ENCODE measurements at places on chromosomes 2 and 18. TPM values are rescaled to one million over a fixed set of nuclear protein-coding genes. Genes with fewer than 3 reads are reported as not detected.
A peak's percentile ranks its signal among the peaks of the same experiment; 100 is the strongest.

SCN1A gene
- polyA plus RNA-seq, result 0.26 TPM

CCDC68 gene
- 1.5 TPM for polyA plus RNA-seq

PDE11A gene
- polyA plus RNA-seq, result 1.3 TPM

GALR1 gene
- 0.07 TPM for polyA plus RNA-seq

RAX gene
- polyA plus RNA-seq, result not detected

CENPA gene
- 8.0 TPM for polyA plus RNA-seq

DNA sequence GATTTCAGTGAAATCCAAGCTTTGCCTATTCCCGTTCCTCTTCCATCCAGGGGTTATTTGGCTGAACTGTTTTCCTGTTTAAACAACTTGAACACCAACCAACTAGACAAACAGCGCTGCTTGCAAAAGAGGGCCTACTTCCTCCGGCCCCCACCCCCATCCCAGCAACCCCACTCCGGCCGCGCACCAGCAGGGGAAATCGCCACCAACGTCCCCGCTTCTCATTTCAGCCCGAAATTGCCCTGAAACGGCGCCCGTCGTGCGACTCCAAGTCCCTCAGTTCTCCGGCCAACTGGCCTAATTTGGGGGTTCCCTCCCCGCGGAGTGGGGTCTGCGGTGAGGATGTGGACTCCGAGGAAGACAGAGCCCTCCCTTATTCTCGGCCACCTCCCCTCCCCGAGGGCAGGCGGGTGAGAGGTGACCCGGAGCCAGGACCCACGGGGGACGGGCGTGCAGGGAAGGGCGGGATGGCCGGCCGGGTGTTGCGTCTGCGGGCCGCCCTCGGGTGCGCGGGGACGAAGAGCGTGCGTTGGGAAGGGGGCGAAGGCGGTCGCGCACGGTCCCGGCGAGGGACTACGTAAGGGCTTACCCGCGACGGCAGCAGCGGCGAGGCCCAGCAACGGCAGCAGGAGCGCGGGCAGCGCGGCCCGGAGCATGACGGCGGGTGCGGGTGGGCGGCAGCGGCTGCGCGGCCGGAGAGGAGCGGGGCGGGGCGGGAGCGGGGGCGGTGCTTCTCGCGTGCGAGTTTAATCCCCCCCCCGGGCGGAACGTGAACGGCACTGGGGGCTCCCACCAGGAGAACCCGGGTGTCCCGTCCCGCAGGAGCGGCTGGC, at the start of gene CD302:
TSS of gene CD302 (minus strand) at position 666 of the 833 bp plus-strand sequence. CDS start at position 656, 10 bp downstream.
- peak; percentile 68 for DNase-seq

DNA sequence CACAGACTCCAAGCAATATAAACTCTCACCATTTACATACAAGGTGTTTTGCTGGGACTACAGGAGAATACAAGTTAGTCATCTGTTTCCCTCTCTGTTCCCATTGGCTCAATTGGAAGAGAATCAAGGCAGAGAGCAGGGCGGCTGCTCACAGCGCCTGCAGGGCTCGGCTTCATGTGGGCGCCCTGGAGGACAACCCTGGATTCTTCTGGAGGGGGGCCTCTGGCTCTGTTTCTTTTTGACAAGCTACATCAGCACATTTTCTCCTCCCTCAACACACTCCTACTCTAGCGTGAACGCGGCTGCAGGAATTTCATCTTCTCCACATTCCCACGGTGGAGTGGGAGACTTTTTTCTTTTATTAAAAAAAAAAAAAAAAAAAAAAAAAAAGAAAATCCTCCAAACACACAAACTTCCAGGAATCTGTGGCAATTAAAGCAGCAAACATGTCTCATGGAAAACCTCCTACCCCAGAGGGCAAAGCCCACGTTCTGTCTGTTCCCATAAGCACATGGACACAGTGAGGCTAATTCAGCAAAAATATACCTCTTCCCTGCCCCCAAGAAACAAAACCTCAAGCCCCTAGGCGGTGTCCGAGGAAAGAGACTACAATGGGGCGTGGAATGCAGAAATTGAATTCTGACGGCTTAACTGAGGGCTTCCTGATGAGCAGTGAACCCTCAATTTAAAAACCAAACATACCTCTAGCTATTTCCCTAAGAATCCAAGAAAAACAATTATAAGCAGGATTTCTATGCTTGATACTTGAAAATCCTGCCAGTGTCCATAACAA, 50.6 kb downstream of the PARD6G start:
- no peak for DNase-seq

GRCh38 chr2:41775366-41776025, 272.3 kb upstream of the PKDCC start:
- peak; percentile 73 for DNase-seq

DNA sequence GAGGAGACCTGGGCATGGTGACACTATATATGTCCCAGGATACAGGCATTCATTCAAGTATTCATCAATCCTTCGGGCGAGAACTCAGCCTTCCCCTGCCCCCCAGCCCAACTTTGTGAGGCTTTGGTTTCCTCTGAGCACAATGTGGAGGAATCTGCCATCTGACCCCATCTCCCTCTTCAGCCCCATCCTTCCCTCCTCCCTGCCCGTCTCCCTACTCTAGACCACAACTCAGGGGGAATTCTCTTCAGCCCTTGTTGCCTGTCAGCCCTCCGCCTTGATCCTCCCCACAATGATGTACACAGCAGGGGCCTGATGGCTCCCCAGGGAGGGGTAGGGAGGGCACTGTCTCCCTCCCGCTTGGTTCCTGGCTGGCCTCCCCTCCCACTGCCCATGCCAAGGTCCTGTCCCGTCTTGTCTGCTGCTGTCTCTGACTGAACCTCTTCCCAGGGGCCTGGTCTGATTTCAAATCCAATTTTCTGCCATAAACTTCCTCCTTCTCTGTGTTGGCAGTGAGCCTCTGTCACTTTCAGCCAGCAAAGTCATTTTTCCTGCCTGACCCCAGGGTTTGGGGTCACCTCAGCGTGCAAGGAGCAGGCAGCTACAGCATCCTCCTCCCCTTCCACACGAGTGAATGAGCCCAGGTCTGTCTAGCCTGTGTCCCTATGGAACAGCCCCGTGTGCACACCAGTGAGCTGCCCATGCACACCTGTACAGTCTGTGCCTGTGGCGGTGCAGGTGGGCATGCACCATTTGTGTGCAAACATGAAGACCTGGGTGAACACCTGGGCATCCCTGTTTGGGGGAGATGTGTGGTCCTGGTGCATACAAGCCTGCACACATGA, 197.3 kb downstream of the CELF4 start:
- no peak for DNase-seq

DNA sequence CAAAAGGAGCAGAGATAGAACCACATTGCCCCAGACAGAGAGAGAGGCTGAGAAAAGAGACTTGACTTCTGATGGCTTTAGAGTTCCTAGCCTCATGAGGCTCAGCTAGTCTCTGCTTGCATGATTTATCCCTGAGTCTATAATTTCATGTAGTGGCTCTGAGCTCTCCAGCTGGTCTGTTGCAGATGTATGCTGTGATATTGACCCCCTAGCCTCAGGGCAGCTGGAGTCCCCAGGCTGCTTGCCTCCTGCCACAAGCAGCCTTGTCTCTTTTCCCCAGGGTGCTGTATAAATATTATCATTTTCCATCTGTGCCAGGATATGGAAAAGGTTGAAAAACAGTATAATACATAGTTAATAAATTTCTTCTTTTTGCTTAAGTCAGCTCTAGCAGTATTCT, 467.6 kb upstream of the CWC22 start:
- no peak for DNase-seq

DNA sequence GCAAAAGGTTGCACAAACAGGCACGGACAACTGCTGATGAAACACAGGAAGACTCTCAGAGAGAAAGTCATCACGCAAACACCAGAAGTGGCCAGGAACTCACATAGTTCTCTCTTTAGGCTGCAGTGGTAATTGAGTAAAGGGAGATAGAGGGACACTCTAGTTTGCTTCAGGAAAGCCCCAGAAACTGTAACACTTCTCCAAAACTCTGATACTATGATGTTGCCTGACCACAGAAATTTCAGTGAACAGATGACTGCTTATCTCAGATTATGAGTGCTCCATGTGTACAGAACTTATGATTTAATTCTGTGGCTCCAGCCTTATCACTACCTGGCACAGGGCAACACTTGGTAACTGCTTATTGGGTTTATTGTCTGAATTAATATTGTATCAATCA, 311.5 kb upstream of the GYPC start:
- DNase-seq, result no peak

DNA sequence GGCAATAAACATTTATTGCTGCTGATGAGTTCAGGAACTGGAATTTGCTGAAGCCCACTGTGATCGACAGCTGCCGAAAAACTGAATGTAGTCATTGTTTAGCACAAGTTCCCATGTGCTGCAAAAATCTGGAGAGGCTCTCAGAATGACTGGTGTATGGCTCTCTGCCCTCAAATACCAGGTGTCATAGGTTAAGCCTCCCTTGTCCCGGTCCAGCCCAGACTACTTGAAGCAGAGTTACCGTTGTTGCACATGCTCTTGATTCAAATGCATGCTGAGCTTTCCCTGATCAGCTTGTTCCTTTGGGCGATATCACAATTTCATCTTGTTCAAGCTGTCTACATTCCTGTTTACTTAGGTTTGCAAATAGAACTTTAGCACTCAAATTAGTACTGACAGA, 625.2 kb downstream of the CPS1 start:
- peak; percentile 7 for DNase-seq

All from muscle of arm (tissue), 14 donors.